B cell (primary cell): ENCODE measurements at places on chromosomes 2 and 18.
A peak's percentile ranks its signal among the peaks of the same experiment; 100 is the strongest.

- DNase-seq, result no peak
Measured at GRCh38 chr2:235066895-235067294, 115.1 kb downstream of the SH3BP4 start.

- no peak for DNase-seq
Measured at GRCh38 chr2:32732912-32733472, 105.1 kb downstream of the TTC27 start.

DNA sequence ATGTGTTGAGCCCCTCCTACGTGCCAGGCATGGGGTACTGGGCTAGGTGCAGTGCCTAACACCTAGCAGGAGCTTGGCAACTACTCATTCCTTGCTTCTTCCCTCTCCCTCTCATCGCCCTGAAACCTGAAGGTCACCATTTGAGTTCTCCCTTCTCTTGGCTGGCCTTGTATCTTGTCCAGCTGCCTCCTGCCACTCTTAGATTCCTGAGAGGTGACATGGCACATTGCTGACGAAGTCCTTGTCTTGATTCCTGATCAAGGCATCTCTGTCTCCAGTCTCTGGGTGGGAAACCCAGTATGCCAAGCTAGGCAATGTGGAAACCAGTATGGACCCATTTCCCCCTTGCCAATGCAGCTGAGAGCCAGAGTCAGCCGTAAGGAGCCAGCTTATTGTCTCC is 9.0 kb upstream of the EFR3B start:
- DNase-seq, result no peak

- DNase-seq, result no peak
Measured at GRCh38 chr2:100013892-100014677, 128.3 kb downstream of the AFF3 start.

DNA sequence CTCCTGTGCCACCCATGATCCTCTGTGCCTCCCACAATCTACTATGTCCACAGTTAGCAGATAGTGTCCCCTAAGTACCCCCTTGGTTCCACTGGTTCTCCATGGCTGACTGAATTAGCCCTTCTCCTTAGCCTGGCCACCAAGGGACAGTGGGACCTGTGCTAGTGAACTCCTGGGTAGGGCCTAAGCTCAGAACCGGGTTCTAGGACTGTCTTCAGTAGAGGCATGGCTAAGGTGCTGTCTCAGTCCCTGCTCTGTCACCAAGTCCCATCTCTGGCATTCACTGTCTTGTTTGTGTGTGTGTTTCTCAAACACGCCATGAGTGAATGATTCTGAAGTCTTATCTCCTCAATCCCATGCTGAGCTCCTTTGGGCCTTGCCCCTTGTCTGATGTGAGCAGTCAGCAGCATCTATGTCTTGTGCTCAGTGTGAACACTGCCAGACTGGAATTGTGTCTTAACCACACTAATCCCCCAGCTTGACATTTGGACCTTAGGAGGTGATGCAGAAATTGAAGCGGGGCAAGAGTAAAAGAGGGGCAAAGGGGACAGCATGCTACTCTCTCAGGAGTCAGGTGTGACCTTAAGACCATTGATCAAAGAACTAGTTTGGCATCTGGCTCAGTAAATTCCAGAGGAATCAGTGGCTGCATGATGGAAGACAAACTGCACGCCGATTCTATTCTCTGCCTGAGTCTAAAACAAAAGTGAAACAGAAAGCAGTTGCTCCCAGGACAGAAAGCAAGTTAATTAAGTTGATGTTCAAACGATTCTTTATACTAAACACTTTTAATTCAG is 190.5 kb downstream of the ALPK2 start:
- no peak for DNase-seq

DNA sequence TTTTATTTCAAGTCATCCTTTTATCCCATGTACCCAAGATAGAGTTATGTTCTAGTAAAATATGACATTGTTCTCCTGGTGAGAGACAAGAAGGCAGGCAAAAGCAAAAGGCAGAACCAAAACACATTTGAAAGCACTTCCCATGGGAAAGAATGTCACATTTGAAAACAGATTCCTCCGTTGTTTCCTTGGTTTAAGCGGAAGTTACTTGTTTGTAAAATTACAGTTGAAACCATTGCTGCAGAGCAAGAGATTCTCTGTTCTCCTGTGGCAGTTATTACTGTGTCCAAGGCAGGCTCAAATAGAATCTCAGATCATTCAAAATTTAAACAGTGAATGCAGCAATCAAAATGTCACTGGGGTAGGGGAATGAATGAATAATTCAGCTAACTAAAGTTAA is 149.6 kb downstream of the MTCL1 start:
- no peak for DNase-seq

- no peak for DNase-seq
Measured at GRCh38 chr2:232174662-232175061, 203.9 kb upstream of the ALPP start.

- peak; percentile 81 for DNase-seq
Measured at GRCh38 chr2:231708773-231709635, 679 bp downstream of the PTMA start.

DNA sequence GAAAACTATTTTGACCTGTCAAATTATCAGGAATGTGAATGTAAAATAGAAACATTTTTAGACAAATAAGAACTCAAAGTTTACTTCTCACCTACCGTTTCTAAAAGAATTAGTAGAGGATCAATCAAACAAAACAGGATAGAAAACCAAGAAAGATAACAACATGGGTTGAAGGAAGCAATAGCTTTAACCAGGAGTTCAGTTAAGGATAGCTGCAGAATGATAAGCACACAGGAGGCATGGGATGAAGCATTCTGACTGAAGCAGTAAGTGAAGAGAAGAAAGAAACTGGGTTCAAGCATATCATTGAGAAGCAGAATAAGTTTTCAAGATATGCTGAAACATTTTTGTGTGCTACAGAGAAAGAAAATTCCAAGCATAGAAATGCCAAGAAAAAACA is 52.3 kb downstream of the TWSG1 start:
- DNase-seq, result no peak

GRCh38 chr18:23108496-23108895 is 26.8 kb upstream of the CABLES1 start:
- DNase-seq, result no peak

DNA sequence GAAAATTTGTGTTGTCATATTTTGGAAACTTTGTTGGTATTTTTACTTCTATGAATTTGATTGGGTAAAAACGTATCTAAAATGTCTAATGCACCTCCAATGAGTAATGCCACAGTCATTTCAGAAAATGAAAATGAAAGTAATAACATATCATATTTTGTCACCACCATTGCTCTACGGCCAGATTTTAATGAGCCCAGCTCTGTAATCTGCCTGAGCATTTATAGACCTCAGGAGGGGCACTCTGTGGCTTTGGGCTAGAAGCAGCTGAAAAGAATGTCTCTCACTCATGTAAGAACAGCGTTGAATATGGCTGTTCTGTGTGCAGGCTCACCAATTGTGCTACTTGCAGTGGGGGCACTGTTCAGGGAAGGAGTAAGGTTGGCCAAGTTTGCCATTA is 32.7 kb upstream of the ABCA12 start:
- no peak for DNase-seq

DNA sequence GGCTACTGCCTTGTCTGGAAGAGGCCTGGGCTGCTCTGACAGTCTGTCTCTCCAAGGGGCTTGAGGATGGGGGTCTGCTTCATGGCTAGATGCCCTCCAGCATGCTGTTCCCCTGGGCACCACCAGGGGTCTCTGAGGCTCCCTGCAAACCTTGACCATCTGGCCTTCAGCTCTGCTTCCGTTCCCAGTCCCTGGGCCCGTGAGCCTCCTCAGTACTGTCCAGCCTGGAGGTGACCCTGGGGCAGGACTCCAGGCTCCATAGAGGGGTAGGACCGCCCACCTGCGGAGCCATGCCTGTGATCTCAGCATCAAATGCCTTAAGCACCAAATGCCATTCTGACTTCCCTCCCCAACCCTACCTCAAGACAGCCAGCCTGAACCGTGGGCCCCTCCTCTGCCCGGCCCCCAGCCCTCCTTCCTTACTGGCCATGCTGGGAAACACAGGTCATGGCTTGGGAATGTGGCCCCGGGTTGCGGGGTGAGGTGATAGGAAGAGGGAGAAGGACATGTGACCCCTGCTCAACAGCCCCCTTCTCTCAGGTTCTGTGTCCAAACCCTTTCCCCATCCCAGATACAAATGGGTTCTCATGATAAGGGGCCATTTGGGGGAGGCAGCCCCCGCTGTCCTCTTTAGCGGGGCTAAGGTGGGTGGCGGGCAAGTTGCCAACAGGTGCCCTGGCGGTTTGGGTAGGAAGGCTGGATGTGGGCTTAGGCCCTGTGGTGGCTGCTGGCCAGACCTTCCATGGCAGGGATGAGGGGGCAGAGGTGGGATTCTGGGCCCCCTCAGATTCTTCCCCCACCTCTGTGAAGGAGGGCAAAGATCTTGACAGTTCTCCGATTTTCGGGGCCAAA is 25.0 kb downstream of the SPEG start:
- peak; percentile 58 for DNase-seq

DNA sequence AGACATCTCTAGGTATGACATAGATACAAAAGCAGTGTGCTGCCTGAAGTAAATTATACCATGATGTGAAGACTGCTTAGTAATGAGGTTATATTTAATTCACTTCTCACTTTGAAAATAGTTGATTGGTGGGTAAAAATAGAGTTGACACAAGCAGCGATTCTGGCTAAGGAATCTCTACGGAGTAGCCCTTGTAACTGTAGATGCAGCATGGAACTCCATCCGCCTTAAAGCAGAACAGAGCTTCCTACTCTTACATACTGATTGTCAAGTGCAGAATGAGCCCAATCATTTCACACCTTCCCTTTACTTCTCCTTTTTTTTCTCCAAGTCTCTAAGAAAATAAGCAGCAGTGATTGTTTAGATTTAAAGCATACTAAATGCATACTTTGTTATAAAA is 1594.6 kb upstream of the SLC39A10 start:
- DNase-seq, result no peak

DNA sequence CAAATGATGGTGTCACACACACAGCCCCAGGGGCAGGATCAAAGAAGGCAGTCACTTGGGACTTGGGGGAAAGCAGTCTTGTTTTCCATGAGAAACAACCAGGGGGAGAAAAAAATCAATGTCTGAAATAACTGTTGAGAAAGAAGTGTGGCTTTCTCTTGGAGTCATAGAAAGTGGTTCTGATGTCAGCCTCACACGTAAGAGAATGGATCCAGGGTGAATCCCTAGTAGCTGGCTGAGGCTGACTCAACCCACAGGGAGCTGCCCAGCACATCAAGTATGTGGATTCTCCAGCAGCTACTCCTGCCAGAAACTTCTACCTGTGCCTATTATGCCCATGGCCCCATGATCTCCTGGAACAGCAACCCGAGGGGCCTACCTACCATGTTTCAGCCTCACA is 33.6 kb upstream of the ZBTB7C start:
- DNase-seq, result no peak

DNA sequence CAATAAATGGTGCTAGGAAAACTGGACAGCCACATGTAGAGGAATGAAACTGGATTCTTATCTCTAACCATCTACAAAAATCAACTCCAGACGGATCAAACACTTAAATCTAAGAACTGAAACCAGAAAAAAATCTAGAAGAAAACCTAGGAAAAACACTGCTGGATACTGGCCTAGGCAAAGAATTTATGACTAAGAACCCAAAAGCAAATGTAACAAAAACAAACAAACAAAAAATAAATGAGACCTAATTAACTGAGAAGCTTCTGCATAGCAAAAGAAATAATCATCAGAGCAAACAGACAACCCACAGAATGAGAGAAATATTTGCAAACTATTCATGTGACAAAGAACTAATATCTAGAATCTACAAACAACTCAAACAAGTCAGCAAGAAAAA is 314.0 kb upstream of the REV1 start:
- DNase-seq, result no peak

- DNase-seq, result no peak
Measured at GRCh38 chr2:20141056-20141762, 83.7 kb downstream of the SDC1 start.

DNA sequence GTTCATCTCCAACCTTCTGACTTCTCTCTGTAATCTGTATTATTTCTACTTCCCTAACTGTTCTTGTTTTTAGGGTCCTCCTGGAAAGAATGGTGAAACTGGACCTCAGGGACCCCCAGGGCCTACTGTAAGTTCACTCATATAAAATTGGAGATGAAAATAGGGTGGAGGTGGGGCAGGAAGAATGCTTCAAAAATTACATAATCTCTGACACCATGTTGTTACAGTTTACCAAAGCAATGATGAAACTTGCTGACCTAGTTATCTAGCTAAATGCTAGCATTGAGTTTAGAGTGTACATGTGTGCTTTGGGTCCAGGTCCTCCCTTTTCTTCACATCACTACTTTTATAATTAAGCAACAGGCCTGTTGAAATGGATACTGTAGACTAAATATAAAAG is 23.1 kb downstream of the COL3A1 start:
- DNase-seq, result no peak

DNA sequence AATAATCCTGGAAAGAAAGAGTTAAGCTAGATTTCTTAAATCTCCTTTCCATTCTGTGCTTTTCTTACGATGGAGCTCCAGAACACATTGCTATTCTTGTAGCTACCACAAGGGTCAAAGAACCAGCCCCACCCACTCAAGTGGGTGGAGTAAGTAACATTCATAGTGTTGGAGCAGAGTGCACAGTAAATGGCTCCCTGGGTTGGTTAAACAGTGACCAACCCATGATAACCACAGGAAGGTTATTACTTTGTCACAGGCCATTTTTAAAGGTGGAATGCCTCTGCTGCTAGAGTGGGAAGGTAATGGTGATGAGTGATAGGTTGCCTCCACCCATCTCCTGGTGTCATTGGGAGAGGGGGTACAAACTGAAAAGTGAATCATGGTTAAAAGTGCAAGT is 13.9 kb downstream of the ARPC2 start:
- DNase-seq, result peak; percentile 44

DNA sequence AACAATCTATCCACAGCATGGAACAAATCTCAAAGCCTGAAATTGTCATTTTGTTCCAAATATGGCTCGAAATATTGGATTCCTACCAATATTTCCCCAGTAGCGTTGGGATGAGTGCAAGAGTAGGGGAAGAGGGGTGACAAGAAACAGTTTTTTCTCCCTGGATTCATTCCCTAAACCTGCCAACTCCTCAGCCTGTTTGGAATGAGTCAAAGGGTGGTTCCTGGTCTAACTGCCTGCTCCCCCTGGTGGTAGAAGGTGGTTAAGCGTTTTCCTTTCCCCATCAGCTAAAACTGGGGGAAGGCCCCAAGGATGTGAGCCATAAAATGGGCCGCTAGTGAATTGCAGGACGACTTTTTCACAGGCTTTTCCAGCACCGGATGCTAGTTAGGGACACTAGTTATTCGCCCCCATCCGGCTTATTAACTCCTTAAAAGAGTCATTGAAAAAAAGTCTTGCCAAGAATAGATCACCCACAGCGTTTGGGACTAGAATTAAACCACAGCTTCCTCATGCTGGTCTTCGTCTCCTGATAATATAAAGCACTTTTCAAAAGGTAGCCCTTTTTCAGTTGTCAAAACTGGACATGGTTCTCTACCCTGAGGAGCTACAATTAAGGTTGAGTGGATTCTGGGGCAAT is 72.5 kb downstream of the DHRS9 start:
- peak; percentile 60 for DNase-seq
